ENCODE measurements at places on chromosomes 2 and 18.
A peak's percentile ranks its signal among the peaks of the same experiment; 100 is the strongest.

- no peaks in the 10 kb centered on the region for H3K36me3 ChIP-seq
- peak; percentile 86 for DNase-seq
- no peak overlapping the region for H3K27ac ChIP-seq
- no peaks in the 10 kb centered on the region for H3K27me3 ChIP-seq
- H3K4me3 ChIP-seq = no peak overlapping the region
Measured at GRCh38 chr2:127398239-127398590, 10.4 kb upstream of the MAP3K2 start.

GRCh38 chr2:126707191-126707590 lies 51.2 kb downstream of the GYPC start:
- H3K36me3 ChIP-seq = no peaks in the 10 kb centered on the region
- H3K27me3 ChIP-seq = no peaks in the 10 kb centered on the region
- H3K27ac ChIP-seq = no peak overlapping the region
- no peaks in the 10 kb centered on the region for H3K4me1 ChIP-seq
- no peak for DNase-seq

DNA sequence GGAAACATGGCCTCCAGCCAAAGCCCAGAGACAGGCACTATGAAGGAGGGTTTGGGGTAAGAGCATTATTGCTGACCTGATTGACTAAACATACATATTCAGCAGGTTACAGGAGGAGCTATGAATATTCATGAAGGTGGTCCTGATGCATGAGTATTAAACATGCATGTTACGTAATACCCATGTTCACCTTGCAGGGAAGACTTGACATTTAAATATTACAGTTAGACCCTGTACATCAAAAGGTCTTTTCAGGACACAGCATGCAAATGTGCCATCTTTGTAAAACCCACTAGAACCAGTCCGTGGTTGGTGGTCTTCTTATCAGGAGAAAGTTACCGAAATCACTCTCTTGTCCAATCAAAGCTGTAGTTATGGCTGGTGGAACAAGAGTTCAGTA lies 59.9 kb downstream of the XRCC5 start:
- peaks cover 12% of the 10 kb centered on the region for H3K4me1 ChIP-seq
- H3K4me3 ChIP-seq = no peak overlapping the region
- no peak overlapping the region for H3K27ac ChIP-seq
- no peak for DNase-seq

DNA sequence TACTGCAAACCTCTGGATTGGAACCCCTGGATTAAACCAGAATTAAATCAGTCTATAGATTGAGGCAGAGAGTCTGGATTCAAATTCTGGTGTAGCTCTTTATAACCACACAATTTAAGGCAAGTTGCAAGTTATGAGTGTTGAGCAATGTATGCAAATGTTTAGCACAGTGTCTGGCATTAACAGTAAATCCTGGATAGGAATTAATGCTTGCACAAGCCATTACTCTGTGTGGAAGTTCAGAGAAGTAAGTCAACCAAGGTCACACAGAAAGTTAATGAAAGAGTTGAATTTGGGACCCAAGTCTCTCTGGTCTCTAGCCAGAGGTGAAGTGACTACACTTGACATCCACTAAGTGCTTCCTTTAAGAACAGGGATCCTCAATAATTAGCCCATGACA lies 2.0 kb upstream of the MARCO start:
- H3K36me3 ChIP-seq = no peaks in the 10 kb centered on the region
- no peak overlapping the region for H3K27ac ChIP-seq
- no peak for DNase-seq
- no peaks in the 10 kb centered on the region for H3K27me3 ChIP-seq
- no peak overlapping the region for H3K4me3 ChIP-seq

DNA sequence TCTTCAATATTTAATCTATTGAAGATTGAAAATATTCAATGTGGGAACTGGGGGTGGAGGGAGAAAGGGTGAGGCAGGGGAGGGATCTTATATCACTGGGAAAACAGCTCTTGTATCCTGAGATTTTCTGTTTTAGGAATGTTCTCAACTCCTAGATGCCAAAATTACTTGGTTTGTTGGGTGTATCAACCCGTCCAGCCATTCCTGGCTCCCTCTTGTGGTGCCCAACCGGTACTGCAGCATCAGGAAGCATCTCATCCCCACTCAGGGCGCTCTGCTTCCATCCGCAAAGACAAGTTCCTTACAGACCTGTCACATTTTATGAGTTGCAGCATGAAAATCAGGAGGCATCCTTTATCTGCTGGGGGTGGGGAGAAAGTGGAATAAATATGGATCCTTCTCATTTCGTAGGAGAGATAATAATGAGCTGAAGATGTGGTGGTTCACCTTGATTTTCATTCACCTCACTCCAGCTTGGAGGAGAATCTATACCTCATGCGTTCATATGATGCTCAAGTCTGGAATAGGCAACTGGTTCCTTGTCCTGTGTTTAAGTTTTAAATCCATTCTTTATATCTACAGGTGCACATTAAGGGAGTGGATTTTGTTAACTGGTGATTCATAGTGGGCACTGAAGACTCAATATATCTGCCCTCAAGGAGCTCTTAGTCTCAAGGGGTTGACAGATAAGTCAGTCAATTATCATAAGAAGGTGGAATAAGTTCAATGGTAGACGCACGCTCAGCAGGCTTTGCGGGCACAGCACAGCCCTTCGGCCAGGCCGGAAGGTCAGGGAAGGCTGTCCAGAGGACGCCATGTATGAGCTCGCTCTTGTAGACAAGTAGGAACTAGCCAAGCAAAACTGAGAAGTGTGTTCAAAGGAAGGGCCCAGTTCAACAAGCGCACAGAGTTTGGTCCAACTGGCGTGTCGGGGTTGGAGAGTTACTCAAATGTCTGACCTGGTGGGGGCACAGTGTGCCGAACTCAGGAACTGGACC lies 127.3 kb downstream of the RNF144A start:
- no peaks in the 10 kb centered on the region for H3K4me1 ChIP-seq
- H3K4me3 ChIP-seq = no peak overlapping the region
- no peaks in the 10 kb centered on the region for H3K36me3 ChIP-seq

GRCh38 chr2:170152421-170152820 lies 25.5 kb upstream of the MYO3B start:
- no peak for DNase-seq
- H3K36me3 ChIP-seq = no peaks in the 10 kb centered on the region
- no peaks in the 10 kb centered on the region for H3K4me1 ChIP-seq
- no peaks in the 10 kb centered on the region for H3K27me3 ChIP-seq
- no peak overlapping the region for H3K4me3 ChIP-seq

GRCh38 chr2:108118996-108119395 lies 120.8 kb upstream of the SULT1C3 start:
- H3K4me3 ChIP-seq = no peak overlapping the region
- no peaks in the 10 kb centered on the region for H3K36me3 ChIP-seq
- no peaks in the 10 kb centered on the region for H3K27me3 ChIP-seq
- DNase-seq = no peak

DNA sequence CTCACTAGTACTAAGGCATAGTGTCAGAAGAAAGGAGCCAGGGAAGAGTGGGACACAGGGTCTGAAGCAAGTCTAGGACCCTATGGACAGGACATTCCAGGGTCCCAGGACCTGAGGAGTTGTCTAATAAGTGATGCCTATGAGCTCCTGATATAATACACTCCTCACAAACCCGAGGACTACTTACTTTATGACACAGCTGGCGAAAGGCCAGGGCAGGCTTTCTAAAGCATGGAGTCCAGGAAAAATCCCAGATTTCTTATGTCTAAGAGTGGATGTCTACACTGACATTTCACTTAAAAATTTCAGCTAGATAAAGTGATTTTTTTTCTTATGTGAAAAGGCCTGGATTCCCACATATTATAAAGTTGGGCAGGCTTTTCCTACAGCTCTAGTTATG lies 502.2 kb upstream of the SETBP1 start:
- H3K27me3 ChIP-seq = no peaks in the 10 kb centered on the region
- no peaks in the 10 kb centered on the region for H3K36me3 ChIP-seq
- no peaks in the 10 kb centered on the region for H3K4me1 ChIP-seq

DNA sequence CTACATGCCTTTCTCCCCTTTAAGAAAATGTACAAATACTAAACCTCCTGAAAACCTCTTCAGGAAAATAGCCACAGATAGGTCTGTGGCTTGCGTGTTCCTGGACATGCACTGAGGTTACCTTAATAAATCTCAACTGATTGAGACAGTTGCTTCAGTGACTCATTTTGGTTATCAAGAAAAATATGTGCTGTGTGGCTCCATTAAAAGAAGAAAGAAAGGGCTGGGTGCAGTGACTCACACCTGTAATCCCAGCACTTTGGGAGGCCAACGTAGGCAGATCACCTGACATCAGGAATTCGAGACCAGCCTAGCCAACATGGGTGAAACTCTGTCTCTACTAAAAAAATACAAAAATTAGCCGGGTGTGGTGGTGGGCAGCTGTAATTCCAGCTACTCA lies 27.1 kb downstream of the CREG2 start:
- H3K36me3 ChIP-seq = no peaks in the 10 kb centered on the region
- H3K4me3 ChIP-seq = no peak overlapping the region
- DNase-seq = no peak

DNA sequence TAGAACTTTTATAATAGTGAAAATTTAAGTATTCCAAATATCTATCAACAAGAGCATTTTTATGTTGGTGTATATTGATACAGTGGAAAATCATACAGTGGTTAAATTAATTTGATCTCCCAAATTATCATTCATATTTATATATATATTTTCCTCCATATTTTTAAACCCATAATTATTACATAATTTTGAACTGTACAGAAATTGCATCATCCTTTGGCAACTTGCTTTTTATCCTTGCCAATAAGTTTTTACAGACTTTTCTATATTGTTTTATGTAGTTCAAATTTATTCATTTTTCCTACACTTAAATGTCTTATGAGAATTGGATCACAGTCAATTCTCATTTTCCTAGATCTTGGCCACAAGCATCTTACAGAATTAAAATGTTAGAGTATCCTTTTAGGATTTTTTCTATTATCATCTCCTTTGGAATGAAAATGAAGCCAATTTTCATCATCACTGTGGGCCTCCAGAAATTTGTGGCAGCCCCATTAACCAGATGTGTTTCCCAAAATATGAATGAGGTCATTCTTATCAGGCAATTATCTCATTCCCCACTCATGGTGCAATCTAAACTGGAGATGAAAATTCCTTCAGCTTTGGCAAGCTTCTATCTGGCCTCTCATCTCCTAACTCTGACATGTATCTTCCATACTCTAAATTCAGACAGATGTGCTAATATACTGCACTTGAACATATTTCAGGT lies 94.2 kb upstream of the DLGAP1 start:
- no peak overlapping the region for H3K27ac ChIP-seq
- no peaks in the 10 kb centered on the region for H3K36me3 ChIP-seq
- no peaks in the 10 kb centered on the region for H3K4me1 ChIP-seq
- no peak for DNase-seq

DNA sequence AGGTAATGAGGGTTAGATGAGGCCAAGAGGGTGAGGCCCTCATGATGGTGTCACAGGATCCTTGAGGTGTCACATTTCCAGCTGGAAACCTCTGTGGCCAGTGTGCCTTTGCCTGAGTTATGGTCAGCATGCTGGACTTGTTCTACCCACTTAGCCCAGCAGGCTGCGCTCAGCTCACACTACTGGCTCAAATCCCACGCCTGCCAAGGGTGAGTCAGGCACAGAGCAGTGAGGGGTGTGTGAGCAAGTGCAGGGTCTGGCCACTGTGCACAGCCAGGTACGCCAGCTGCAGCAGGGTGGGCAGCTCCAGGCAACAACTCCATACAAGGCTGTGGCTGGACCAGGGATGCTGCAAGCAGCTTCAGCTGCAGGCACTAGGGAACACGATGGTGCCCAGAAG lies 616.6 kb upstream of the FSHR start:
- peak; percentile 75 for DNase-seq
- no peak overlapping the region for H3K4me3 ChIP-seq
- no peak overlapping the region for H3K27ac ChIP-seq
- no peaks in the 10 kb centered on the region for H3K36me3 ChIP-seq

GRCh38 chr2:9288233-9288632 lies 81.6 kb downstream of the ASAP2 start:
- no peaks in the 10 kb centered on the region for H3K36me3 ChIP-seq
- no peak for DNase-seq
- no peak overlapping the region for H3K27ac ChIP-seq
- no peaks in the 10 kb centered on the region for H3K4me1 ChIP-seq
- no peaks in the 10 kb centered on the region for H3K27me3 ChIP-seq

- DNase-seq = no peak
- no peak overlapping the region for H3K4me3 ChIP-seq
- H3K36me3 ChIP-seq = no peaks in the 10 kb centered on the region
- no peaks in the 10 kb centered on the region for H3K4me1 ChIP-seq
- H3K27ac ChIP-seq = no peak overlapping the region
Measured at GRCh38 chr2:142935563-142936089, 58.2 kb downstream of the KYNU start.

DNA sequence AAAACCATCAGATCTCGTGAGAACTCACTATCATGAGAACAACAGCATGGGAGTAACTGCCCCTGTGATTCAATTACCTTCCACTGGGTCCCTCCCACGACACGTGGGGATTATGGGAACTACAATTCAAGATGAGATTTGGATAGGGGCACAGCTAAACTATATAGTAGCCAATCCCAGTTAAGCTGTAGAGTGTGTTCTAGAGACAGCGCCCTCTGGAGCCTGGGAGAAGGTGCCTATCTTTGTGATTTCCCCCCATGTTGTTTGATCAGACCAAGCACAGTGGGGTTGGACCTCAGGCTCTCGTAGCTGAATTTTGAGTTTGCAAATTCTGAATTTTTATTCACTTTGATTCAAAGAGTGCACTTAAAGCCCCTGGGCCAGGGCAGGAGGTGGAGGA lies 108.2 kb upstream of the TWIST2 start:
- no peaks in the 10 kb centered on the region for H3K36me3 ChIP-seq
- no peaks in the 10 kb centered on the region for H3K27me3 ChIP-seq
- no peak overlapping the region for H3K4me3 ChIP-seq
- no peak for DNase-seq
- no peaks in the 10 kb centered on the region for H3K4me1 ChIP-seq

- no peaks in the 10 kb centered on the region for H3K36me3 ChIP-seq
- H3K4me3 ChIP-seq = no peak overlapping the region
- no peaks in the 10 kb centered on the region for H3K4me1 ChIP-seq
- DNase-seq = no peak
- no peak overlapping the region for H3K27ac ChIP-seq
Measured at GRCh38 chr2:232974396-232974795, 38.7 kb downstream of the NGEF start.

- peak overlapping the region; percentile 96 for H3K27ac ChIP-seq
- H3K27me3 ChIP-seq = no peaks in the 10 kb centered on the region
- H3K4me1 ChIP-seq = peaks cover 15% of the 10 kb centered on the region
- no peaks in the 10 kb centered on the region for H3K36me3 ChIP-seq
- DNase-seq = peak; percentile 77
Measured at GRCh38 chr18:44679914-44680272, 795 bp upstream of the SETBP1 start.

DNA sequence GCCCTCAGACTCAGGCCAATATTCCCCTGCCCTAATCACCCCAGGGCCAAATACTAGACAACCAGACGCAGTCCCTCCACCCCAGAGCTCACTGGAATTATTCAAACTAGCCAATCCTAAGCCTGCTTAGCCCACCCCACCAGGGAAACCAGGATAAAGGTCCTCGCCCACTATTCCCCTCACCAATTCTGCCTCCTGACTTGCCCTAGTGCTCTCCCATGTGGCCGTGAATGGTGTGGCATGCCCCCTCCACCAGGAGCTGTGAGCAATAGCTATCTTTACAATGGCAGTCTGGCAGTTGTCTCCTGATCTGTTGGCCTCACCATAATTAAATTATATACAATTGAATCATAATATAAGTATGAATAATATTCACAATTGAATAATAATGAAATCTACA lies 42.3 kb downstream of the FAM124B start:
- no peak overlapping the region for H3K4me3 ChIP-seq
- H3K36me3 ChIP-seq = no peaks in the 10 kb centered on the region
- H3K27me3 ChIP-seq = no peaks in the 10 kb centered on the region
- H3K27ac ChIP-seq = no peak overlapping the region
- no peak for DNase-seq

Data from testis (tissue), 5 donors.